ENCODE measurements at places on chromosomes 3 and 15.

DNA sequence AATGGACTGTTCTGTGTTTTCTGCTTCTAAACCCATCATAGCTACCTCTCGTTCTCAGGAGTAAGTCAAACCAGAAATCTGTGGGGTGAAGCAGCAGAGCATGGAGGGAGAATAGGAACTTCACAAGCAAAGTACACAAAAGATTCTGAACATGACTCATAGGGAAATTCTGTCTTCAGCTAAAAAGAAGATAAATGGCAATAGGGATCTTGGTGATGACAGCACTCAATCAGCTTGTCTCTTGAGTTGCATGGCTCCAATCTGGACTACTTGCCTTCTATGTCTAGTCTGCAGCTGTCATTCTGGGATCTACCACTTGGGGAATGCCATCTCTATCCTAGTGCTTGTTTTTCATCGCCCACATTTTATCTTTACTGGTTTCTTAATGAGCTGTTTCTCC, 13.5 kb upstream of the GRAMD1C start:
- DNase-seq = no peak

GRCh38 chr15:51107612-51108011, 12.9 kb upstream of the TNFAIP8L3 start:
- DNase-seq = no peak

DNA sequence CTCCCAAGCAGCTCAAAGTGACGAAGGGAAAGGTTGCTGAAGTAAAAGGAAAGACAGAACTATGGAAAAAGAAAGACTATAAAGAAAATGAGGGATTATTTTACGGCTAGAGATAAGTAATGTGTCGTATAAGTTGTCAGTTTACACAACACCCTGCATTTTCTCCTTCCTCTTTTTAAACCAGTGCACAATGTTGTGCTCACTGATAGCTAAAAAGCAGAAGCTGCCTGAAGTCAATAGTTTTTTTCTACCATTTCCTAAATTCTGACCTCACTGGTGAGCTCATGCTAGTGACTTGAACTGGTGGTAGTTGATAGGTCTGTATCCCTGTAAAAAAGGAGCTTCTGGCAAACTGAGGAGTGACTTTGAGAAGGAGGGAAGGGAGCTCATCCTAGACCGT, 368.6 kb upstream of the GBE1 start:
- peak; percentile 18 for DNase-seq

DNA sequence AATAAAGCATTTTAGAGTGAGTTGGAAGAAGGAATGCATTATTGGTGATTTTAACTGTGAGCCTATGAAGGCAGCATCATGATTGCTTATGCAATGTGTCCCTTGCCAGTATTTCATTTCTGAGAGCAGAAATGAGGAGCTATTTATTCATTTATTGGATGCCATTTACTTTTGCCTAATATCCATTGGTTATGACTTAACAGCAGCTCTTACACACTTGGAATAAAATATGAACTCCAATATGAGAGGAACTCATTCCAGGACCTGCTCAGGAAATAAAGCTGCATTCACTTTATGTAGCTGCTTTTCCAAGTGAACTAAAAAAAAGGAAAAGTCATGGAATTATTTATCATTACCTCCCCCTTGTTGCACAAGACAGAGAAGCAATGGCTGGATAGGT, 280.1 kb downstream of the LRTM1 start:
- no peak for DNase-seq

DNA sequence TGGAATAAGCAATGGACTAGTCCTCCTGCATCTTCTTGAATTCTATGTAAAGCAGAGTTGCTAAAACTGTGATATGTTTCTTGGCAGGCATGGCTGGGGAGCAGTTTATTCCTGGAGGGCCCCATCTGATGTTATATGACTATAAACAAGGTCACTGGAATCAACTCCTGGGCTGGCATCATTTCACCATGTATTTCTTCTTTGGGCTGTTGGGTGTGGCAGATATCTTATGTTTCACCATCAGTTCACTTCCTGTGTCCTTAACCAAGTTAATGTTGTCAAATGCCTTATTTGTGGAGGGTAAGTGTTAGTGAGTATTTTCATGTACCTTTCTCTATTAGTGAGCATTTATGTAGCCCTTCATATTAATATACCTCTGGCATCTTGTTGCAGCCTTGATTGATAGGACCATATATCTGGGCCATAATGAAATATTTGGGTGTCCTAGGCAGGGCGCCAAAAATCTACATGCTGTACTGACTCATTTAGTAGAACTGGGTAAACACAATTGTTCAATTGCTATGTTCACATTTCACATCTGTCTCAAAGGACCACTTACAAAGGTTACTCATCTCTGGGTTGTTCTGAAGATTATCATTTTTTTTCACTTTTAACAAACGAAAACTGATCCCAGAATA, 52.6 kb upstream of the ADGRG7 start:
- DNase-seq = no peak

DNA sequence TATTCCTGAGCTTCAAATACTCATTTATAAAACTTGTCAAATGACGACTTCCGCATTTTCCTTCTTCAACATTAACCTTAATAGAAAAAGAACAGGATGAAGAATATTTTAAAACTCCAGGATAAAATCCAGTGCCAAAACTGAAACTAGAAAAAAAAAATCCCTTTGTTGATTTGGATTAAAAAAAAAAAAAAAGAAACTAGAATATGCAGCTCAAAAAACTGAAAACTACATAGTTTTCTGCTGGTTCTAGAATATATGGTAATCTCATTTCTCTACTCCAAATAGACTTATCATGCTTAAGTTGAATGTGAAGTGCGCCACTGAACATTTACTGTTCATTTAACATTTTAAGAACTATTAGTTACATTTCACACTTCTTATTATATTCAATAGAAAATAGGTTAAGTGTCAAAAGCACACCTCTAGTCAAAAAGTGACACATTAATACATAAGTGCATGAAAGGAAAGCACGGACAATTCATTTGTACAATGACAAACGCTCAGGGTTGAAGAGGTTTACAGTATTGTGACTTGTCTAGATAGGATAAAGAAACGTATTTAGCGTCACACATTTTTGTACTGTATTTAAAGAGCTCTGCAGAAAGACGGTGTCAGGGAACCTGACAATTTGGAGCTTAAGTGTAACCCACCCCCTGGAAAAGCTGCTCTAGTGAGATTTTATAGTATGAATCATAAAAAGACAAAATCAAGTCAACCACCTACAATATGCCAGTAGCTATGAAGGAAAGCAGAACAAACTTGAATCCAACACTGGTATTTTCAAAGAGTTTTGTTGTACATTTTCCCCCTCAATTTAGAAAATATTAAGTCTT, 5.8 kb downstream of the TRA2B start:
- no peak for DNase-seq

DNA sequence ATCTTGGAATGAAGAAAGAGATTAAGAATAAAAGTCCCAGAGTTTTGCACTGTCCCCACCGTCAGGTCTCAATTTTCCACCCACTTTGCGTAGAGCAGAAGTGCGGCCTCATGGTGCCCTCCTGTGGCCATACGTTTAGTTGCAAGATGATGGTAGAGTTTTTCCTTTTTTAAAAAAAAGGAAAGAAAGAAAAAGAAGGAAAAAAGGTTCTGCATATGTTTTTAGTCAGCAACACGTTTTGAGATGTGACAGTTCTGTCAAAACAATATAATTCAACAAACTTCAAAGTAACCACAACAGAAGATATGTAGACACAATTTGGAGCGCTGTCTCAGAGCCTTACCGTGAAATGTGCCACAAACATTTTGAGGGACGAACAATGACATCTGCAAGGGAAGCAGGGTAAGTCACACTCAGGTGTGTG, 24.6 kb downstream of the EBLN2 start:
- DNase-seq = no peak

DNA sequence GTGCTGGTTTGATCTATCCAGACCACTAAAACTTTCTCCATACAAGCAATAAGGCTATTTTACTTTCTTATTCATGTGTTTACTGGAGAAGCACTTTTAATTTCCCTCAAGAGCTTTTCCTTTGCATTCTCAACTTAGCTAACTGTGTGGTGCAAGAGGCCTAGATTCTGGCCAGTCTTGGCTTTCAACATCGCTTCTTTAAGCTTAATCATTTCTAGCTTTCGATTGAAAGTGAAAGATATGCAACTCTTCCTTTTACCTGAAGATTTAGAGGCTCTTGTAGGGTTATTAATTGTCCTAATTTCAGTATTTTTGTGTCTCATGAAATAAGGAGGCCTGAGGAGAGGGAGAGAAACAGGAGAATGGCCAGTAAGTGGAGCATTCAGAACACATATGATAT, 234.8 kb upstream of the GADL1 start:
- DNase-seq = no peak

- DNase-seq = no peak
These were observed 22.7 kb upstream of the ZNF639 start for GRCh38 chr3:179299999-179300613.

GRCh38 chr3:194612221-194612620, 21.0 kb downstream of the TMEM44 start:
- no peak for DNase-seq

- no peak for DNase-seq
These were observed 72.9 kb downstream of the LRRC28 start for GRCh38 chr15:99324082-99324620.

GRCh38 chr3:50583897-50584296, 14.6 kb downstream of the HEMK1 start:
- no peak for DNase-seq

DNA sequence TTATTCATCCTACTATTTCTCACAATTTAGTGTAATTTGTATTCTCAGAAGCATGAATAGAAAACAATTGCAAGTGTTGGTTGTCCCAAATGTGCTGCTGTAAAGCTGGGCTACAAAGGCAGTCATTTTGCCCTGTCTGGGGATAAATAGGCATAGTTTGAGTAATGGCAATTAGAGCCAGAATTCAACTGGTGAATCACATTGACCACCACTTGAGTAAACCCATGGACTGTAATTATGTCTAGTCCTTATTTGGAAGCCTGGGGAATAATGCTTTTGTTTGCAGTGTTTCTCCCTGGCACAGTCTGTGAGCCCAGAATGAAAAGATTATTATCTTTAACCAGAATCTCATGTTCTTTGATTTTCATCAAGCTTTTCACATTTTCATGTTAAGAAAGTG, 30.5 kb upstream of the CHL1 start:
- DNase-seq = no peak

DNA sequence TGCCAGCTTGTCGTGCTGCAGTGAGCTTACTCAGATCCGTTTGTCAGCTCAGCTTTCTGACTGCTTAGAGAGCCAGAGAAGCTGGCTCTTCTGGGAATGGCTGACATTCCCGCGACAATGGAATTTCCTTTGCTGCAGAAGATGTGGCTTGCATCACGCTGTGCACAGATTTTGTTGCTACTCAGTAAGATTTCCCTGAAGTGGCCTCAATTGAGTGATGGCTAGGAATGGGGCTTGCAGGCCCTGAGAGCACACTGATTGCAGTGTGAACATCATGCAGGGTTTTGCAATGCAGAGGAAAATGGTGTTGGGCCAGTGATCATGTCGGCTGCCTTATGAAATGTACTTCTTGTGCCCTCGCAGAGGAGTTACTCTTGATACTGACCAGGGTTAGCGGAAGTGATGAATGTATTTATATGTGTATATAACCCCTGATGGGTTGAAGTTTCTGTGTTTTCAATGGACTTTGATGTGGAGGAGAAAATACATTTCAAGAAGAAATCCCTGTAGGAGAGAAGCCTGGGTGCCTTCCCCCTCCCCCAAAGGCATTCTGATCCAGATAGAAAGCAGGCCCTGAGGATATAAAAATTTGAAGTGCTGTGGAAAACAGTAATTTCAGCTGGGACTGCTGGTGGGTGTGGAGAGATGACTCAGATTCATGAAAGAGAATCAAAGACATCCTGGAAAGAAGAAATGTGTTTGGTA, 102.5 kb upstream of the PDZRN3 start:
- no peak for DNase-seq

- no peak for DNase-seq
These were observed 13.3 kb upstream of the IQCF1 start for GRCh38 chr3:51916418-51916817.

GRCh38 chr3:6516694-6517093, 344.2 kb upstream of the GRM7 start:
- no peak for DNase-seq

- DNase-seq = peak; percentile 85
These were observed at the start of gene PLSCR2 for GRCh38 chr3:146469150-146470017. Gene PLSCR2, minus strand, starts transcription at chr3:146469561. Its CDS starts 9,657 bp downstream, at chr3:146459904.

- no peak for DNase-seq
These were observed 211.9 kb downstream of the LRRN1 start for GRCh38 chr3:4011166-4011565.

DNA sequence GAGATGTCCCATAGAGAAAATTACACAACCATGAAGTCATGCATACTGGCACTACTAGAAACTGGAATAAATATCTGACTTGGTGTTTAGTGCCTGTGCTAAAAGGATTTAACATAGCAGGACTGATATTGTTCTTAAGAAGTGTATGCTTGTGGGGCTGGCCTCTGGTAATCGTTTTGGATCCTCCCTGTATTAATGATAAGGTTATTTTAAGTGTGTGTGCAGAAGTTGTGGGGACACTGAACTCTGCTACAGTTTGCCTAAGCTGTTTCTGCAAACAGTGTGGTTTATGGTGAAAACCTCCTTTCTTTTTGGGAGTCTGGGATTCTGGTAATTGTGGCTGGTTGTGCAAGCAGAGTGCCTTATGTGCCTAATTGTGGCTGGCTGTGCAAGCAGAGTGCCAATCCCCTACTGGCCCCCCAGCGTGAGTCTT, 120.8 kb downstream of the CLASP2 start:
- no peak for DNase-seq

- peak; percentile 72 for DNase-seq
These were observed 11.5 kb upstream of the CHAC1 start for GRCh38 chr15:40941528-40942336.

DNA sequence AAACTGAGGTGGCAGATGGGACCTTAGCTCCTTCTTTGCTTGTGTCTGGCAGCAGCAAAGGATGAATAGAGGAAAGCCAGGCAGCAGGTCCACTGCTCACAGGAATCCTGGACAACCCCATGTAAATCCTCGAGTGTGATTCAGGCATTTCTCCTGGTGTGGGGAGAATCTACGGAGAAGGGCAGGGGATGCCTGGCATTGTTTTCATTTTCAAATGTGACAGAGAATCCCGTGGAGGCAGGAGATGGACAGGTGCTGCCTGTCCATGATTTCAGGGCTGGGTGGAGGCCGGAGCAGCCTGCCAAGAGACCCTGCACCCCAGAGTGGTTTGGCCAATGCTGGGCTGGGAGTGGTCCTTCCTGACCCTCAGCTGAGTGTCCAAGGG, 1.7 kb downstream of the HRH1 start:
- no peak for DNase-seq

DNA sequence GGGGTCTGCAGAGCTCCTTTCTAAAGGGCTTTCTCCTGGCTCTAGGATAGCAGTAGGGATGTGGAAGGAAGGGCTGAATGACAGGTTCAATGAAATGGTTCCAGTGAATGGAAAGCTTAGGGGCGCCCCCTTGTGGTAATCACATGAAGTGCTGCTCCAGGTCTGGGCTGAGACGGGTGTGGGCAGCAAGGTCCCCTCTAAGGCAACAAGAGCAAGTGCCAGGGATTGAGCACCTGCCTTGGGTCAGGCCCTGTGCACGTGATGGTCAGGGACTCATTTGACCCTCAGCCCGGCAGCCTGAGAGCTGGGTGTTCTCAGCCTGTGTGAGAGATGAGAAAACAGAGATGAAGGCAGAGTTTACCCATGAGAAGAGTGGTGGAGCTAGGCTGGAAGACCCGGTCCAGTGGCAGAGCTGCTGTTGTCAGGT, 12.1 kb upstream of the CX3CR1 start:
- peak; percentile 68 for DNase-seq

GRCh38 chr3:121601212-121601812, 8.1 kb downstream of the FBXO40 start:
- no peak for DNase-seq

- DNase-seq = no peak
These were observed 1.9 kb upstream of the SPPL2A start for GRCh38 chr15:50767332-50767861.

- DNase-seq = no peak
These were observed 31.0 kb upstream of the THBS1 start for GRCh38 chr15:39549912-39550311.
